ENCODE measurements at places on chromosomes 13 and 19.
A peak's percentile ranks its signal among the peaks of the same experiment; 100 is the strongest.

GRCh38 chr19:49413348-49413747 lies 9.9 kb downstream of the PTH2 start:
- DNase-seq = no peak

- DNase-seq = peak; percentile 66
These were observed 53.8 kb downstream of the EPS15L1 start for GRCh38 chr19:16417660-16418596.

- DNase-seq = no peak
These were observed 9.4 kb downstream of the CELF5 start for GRCh38 chr19:3233831-3234230.

DNA sequence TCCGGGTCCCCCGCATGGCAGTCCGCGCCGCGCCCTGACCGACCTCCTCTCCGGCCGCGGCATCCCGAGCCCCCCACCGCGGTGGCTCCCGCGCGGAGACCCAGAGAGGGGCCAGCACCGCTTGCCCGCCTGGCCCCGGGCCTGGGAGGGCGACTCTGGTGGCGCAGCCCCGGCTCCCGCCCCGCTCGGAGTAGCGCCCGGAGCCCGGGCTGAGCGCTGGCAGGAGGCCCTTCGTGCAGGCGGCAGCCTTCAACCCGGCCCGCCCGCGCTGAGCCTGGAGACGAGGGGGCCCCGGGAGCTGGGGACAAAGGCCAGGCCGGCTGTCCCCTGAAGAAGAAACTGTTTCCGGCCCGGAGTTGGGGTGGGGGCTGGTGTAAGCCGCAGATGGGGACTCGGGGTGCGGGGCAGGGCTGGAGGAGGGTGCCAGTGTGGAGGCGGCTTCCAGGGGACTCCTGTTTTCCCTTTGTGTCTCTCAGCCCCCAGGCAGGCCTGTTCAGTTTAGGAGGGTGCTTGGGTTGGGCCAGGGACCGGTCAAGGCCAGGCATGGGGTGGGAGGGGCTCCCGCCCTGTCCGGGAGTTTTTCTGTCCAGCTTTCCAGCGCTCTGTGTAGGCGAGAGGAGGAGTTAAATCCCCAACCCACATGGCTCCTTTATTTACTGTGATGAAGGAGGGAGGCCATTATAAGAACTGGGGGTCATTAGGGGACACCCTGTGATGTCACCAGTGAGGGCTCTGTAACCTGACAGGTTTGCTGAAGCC lies 935 bp downstream of the LRP3 start:
- DNase-seq = no peak

Data from activated naive CD4-positive, alpha-beta T cell treated with Interleukin-2 at 50 U/mL for 16 hours (primary cell).